Esophagus muscularis mucosa (tissue), 4 donors: ENCODE measurements at places on chromosomes 6 and 20. TPM values are rescaled to one million over a fixed set of nuclear protein-coding genes. Genes with fewer than 3 reads are reported as not detected.
A peak's percentile ranks its signal among the peaks of the same experiment; 100 is the strongest.

ATF6B gene
- total RNA-seq = 30.7 TPM

SIRPB2 gene
- total RNA-seq = 4.7 TPM

DNA sequence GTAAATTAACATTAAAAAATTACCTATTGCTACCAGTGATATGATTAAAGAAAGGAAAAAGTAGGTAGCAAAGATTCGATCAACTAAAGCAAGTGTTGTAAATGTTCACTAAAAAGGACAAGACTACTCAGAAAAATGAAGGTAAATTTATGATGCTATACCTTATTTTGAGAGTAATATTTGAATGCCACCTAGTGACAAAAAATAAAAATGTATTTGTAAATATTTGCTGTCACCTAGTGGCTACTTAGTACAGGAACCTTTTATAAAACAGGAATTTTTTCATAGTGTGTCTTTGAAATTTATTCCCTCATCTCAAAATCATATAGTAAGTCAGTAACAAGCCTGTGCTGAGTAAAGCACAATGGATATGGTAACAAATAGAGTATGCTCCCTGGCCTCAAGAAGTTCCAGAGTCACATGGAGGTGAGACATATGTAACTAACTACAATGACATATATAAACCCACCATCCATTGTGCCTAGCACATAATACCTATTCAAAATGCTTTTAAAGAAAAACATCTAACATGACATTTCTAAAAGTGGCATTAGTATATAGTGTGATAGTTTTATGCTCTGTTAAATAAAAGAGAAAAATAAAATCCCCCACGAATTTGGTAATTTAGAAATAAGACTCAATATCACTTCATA is 193.1 kb upstream of the SIM1 start:
- no peak overlapping the region for H3K4me3 ChIP-seq
- H3K27ac ChIP-seq = no peak overlapping the region
- H3K27me3 ChIP-seq = no peaks in the 10 kb centered on the region
- no peaks in the 10 kb centered on the region for H3K4me1 ChIP-seq

DNA sequence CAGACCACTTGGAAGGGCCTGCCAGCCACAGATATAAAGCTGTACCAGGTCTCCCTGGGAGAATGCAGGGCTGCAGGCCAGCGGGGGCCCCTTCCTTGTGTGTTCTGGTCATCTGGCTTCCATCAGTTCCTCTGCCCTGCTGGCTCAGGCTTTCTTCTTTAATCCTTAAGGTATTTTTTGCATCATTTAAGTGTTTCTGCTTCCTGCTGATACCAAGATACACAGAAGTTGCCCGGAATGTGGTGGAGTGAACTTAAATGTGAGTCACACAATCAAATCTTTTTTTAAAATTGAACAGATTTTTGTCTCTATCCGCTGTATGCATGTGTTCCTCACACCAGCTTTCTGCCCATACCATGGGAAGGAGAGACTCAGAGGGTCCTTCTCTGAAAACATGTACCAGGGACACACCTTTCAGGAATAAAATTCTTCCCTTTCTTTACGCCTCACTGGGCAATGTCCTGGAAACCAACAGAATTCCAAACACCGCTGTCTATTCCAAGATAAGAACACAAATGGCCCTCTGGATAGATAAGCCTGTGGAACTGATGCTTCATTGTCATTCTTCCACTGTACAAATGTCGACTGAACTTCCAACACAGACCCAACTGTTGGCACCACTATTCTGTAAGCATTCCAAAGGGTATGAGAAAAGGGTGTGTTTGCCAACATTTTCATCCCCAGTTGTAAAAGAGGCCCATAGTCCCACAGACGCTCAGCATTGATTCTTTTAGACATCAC is 206.2 kb upstream of the MYLIP start:
- H3K27ac ChIP-seq = no peak overlapping the region
- H3K4me1 ChIP-seq = no peaks in the 10 kb centered on the region
- H3K36me3 ChIP-seq = no peaks in the 10 kb centered on the region
- H3K4me3 ChIP-seq = no peak overlapping the region
- no peaks in the 10 kb centered on the region for H3K27me3 ChIP-seq
- no peak for DNase-seq

DNA sequence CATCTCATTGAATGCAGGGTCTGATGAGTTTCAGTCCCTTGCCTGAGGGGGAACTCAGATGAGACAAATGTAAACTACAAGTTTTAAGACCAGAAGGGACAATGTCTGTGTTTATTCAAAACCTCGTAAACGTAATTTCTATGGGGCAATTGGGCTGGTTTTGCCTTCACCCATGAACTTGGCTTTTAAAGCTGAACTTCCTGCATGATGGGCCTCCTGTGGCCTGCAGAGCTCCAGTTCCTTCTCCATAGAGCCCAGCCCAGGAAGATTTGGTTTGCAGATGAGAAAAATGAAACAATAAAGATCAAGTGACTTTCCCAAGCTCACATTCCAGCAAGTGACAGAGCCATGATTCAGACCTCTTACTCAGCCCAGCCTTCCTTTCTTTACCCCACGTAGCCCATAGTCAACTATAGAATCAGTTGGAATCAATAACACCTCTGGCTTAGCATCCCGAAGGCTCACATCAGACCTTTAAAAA is 612.3 kb downstream of the UTRN start:
- no peaks in the 10 kb centered on the region for H3K27me3 ChIP-seq
- no peaks in the 10 kb centered on the region for H3K36me3 ChIP-seq
- no peak overlapping the region for H3K4me3 ChIP-seq
- H3K4me1 ChIP-seq = no peaks in the 10 kb centered on the region
- no peak overlapping the region for H3K27ac ChIP-seq

DNA sequence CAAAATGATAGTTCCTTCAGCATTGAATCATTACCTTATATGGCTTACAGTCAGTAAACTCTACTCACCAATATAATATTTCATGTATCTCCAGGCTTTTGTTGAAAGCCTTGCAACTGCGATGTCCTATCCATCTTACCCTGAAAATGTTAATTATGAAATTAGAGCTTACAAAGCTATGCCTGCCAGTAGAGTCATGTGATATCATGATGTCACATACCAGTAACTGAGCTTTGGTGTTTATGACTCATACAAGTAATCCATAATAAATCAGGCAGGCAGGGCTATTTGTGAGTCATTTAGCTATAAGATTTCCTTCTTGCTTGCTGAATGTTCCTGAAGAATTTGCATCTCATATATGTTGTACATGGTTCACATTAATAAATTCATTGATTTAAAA is 44.9 kb upstream of the FAM83B start:
- H3K36me3 ChIP-seq = no peaks in the 10 kb centered on the region
- H3K4me1 ChIP-seq = peaks cover 9% of the 10 kb centered on the region
- no peak overlapping the region for H3K4me3 ChIP-seq
- DNase-seq = no peak
- no peak overlapping the region for H3K27ac ChIP-seq

DNA sequence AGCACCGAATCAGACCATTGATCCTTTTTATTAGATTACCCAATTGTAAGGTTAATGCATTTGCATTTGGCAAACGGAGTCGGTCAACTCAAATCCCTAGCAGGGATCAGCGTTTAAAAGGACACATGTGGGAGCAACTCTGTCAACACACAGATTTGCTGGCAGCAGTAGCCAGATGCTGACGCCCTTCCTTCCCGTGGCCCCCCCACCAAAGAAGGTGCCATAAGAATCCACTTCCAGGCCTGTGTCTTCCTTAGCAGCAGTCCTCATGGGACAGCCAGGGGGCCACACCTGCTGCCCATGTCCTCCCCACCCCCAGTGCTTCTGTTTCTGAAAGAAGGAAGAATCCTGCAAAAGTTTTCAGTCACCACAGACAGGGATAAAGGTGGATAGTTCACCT is 24.5 kb upstream of the MAFB start:
- peaks cover 32% of the 10 kb centered on the region for H3K27me3 ChIP-seq
- DNase-seq = no peak
- H3K4me3 ChIP-seq = no peak overlapping the region
- no peak overlapping the region for H3K27ac ChIP-seq
- H3K36me3 ChIP-seq = no peaks in the 10 kb centered on the region

DNA sequence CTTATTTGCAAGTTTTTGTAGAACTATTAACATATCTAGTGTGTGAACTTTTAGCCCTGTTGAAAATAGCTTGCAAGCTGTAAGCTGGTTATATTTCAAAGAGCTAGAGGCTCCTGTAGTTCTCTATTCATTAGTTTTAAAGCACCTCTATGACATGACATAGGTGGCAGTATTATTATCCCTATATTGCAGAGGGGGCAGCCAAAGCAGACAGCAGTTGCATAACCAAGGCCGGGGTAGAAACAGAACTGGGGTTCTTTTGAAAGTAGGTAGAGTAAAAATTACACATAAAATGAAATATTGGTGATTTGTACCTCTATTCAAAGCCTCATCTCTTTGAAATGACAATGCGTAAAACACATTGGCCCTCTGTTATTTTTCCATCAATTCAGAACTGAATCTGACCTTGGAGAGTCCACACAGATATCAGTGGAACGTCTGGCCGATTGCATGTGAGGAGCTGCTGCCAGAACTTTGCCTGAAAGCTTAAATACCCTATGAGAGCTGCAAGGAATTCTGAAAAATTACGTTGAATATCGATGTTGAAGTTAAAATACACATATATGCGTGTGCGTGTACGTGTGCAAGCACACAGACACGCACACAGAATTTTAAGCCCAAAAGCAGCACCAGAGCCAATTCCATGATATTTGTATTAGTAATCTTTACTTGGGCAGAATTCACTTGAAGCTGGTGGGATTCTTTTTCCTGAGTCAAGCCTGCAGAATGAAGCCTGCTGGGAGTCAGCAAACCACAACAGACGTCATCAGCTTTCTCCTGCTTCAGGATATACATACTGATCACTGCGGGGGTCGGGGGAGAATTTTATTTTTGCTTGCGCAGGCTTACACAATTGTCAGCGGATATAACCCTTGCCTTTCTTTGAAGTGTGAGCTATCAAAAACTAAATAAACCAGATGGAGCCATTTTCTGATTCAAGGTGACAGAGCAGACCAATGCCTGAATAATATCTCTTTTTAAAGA is 163.2 kb downstream of the PDE7B start:
- no peak for DNase-seq
- no peak overlapping the region for H3K27ac ChIP-seq
- no peaks in the 10 kb centered on the region for H3K36me3 ChIP-seq
- no peak overlapping the region for H3K4me3 ChIP-seq
- H3K4me1 ChIP-seq = no peaks in the 10 kb centered on the region
- H3K27me3 ChIP-seq = no peaks in the 10 kb centered on the region

- no peak overlapping the region for H3K4me3 ChIP-seq
- DNase-seq = no peak
- H3K4me1 ChIP-seq = peaks cover 12% of the 10 kb centered on the region
- no peaks in the 10 kb centered on the region for H3K27me3 ChIP-seq
Measured at GRCh38 chr6:74459260-74459659, 746.6 kb downstream of the COL12A1 start.

- no peak overlapping the region for H3K4me3 ChIP-seq
- DNase-seq = no peak
- no peaks in the 10 kb centered on the region for H3K4me1 ChIP-seq
- no peaks in the 10 kb centered on the region for H3K27me3 ChIP-seq
- H3K36me3 ChIP-seq = no peaks in the 10 kb centered on the region
Measured at GRCh38 chr6:131638013-131638412, 911 bp downstream of the ENPP3 start.

GRCh38 chr20:16575390-16576140 is 2.3 kb upstream of the KIF16B start:
- peaks cover 49% of the 10 kb centered on the region for H3K4me1 ChIP-seq
- peak overlapping the region; percentile 77 for H3K27ac ChIP-seq
- no peaks in the 10 kb centered on the region for H3K36me3 ChIP-seq

GRCh38 chr20:53360852-53361251 is 232.8 kb downstream of the ZNF217 start:
- H3K27me3 ChIP-seq = no peaks in the 10 kb centered on the region
- no peaks in the 10 kb centered on the region for H3K4me1 ChIP-seq
- no peak for DNase-seq
- no peaks in the 10 kb centered on the region for H3K36me3 ChIP-seq
- no peak overlapping the region for H3K4me3 ChIP-seq

DNA sequence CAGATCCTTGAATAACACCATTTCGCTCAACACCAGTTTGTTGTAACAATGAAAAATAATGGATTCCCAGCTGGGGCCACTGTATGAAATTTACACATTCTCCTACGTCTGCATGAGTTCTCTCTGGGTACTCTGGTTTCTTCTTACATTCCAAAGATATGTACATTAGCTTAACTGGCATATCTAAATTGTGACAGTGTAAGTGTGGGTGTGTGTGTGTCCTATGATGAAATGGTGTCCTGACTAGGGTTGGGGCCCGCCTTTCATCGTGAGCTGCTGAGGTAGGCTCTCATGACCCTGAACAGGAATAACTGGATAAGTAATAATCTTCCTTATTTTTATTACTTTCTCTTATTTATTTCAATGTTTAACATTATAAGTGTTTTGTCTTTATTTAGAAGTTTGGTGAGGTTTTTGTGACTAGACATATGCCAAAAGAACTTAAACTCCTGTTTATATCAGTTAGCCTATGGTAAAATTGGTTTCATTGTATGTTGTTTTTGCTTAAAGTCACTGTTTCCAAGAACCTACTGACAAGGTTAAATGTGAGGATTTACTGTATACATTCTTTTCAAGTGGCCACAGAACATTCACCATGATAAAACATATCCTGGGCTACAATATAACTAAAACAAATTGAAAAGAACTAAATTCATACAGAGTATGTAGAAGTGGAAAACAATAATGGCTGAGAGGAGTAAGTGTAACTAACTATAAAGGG is 42.4 kb downstream of the RBL1 start:
- H3K4me3 ChIP-seq = no peak overlapping the region
- H3K36me3 ChIP-seq = peaks cover 40% of the 10 kb centered on the region
- DNase-seq = no peak
- no peaks in the 10 kb centered on the region for H3K27me3 ChIP-seq
- H3K4me1 ChIP-seq = no peaks in the 10 kb centered on the region

GRCh38 chr6:111342913-111343312 is 140.1 kb downstream of the REV3L start:
- H3K36me3 ChIP-seq = peaks cover 60% of the 10 kb centered on the region
- H3K4me3 ChIP-seq = no peak overlapping the region
- no peak overlapping the region for H3K27ac ChIP-seq
- peaks cover 4% of the 10 kb centered on the region for H3K4me1 ChIP-seq
- H3K27me3 ChIP-seq = no peaks in the 10 kb centered on the region

GRCh38 chr6:166772518-166772917 is 145.5 kb upstream of the RPS6KA2 start:
- no peak overlapping the region for H3K27ac ChIP-seq
- DNase-seq = no peak
- no peak overlapping the region for H3K4me3 ChIP-seq
- H3K27me3 ChIP-seq = no peaks in the 10 kb centered on the region

DNA sequence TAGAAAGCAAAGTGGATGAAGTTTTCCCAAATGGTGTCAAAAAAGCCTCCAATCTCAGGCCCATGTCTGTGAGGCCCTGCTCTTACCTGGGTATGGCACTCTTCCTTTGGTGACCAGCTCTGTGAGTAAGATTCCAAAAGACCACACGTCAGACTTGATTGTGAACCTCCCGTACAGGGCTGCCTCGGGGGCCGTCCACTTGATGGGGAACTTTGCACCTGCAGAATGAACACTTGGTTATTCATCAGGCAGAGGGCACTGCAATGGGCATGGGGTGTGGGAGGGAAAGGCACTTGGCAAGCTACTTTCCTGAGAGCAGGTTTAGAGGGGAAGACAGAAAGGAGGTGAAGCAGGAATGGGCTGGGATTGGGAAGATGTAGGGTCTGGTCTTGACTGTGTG is 68.7 kb upstream of the TRAF3IP2 start:
- H3K27ac ChIP-seq = no peak overlapping the region
- H3K4me1 ChIP-seq = peaks cover 24% of the 10 kb centered on the region
- DNase-seq = no peak
- no peaks in the 10 kb centered on the region for H3K27me3 ChIP-seq
- H3K4me3 ChIP-seq = no peak overlapping the region
